NK-92 treated with Interleukin-12 subunit alpha and Interleukin-12 subunit beta, amount 100 ng/mL, for 24 hours (cell line): ENCODE measurements at places on chromosomes 2 and 18.

DNA sequence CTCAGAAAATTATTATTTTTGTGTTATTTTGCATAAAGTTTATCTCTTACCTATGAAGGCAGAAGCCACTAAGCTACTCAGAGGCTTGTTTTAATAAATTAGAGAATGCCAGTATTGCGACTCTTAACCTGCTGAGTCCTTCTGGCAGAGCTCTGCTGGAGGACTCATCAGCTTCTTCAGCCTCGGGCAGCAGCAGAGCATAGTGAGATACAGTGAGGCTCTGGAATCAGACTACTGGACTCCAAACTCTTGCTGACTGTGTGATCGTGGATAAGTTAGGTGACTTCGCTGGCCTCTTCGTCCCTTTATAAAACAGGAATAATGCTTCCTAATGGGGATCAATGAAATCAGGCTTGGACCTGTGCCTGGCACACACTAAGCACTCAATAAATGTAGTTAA is 1.7 kb downstream of the PTRHD1 start:
- no peak for DNase-seq

- no peak for DNase-seq
These were observed 8.3 kb downstream of the FN1 start for GRCh38 chr2:215427585-215427984.

- DNase-seq: peak; percentile 53
These were observed 783 bp downstream of the DPP4 start for GRCh38 chr2:162072976-162073887.

- no peak for DNase-seq
These were observed 564 bp downstream of the DPYSL5 start for GRCh38 chr2:26848336-26849055.

DNA sequence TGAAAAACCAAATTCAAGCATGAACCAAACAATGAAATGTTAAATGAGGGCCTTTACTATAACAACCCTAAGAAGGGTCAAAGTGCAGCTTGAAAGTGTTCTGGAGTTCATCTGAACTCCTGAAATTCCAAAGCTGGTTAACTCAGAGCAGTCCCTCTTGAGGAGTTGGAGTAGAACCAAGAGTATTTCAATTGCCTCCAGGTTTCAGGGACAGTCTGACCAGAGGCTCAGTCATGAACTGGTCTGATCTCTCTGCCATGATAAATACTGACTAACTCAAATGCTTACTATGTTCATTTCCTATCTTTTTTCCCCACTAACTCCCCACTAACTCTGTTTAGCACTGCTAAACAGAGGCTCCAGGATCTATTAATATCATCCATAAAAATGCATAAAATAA is 2.7 kb downstream of the STARD7 start:
- no peak for DNase-seq

DNA sequence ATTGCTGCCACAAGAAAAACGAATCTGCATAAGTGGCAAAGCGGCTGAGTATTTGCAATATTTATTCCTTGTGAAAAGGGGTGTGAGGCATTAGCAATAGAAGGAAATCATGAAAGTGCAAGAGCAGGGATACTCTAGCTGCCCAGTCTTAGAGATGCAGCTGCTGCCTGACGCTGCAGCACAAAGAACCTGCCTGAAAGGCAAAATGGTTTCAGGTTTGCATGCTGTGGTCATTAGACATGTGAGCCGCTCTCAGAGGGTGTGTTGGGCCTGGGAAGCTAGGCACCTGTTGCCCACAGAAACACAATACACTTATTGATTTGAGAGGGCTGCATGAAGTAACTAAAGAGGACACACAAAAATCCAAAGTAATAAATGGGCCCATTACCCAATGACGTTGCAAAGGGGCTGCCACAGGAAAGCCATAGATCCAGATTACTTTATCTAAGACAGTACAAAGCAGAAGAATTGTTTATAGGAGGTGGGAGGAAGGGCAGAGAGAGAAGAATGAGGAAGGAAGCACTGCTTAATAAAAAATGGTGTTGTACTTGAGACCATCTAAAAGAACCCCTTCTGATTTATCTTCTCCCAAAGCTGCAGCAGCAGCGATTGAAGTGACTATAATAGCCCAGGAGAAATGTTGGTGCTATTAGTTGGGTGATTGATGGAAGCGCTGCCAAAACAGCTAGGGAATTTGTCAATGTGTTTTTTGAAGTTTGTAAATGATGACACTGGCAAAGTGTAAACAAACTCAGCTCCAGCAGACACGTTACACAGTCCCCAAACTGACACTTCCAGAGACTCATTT is 492.4 kb upstream of the ACVR2A start:
- DNase-seq: no peak

GRCh38 chr2:155825876-155826275 is 506.6 kb downstream of the NR4A2 start:
- no peak for DNase-seq
